Hematopoietic multipotent progenitor cell treated with erythropoietin and hydrocortisone succinate and interleukin-3 and kit ligand, for 4 days (in vitro differentiated cells): ENCODE measurements at places on chromosomes 1 and 21.

- DNase-seq, result peak; percentile 84
These were observed 18.7 kb upstream of the SLAMF1 start for GRCh38 chr1:160665330-160666078.

DNA sequence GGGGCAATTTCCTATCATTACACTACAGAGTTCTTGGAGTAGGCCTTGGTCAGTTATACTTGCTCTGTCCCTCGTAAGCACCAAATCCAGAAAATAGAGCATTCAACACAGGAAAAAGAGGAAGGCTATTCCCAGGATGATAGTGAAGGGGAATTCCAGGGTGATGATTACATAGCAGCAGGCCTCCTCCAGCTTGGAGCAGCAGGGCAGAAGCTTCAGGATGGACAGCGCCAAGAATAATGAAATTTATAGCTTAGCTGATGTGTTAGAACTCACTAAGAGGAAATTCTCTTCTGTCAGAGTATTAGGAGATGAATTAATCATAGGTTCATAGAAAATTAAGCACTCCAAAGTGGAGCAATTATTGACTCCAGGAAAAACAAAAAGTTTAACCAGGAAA is 10.8 kb upstream of the SMAP2 start:
- DNase-seq, result no peak

DNA sequence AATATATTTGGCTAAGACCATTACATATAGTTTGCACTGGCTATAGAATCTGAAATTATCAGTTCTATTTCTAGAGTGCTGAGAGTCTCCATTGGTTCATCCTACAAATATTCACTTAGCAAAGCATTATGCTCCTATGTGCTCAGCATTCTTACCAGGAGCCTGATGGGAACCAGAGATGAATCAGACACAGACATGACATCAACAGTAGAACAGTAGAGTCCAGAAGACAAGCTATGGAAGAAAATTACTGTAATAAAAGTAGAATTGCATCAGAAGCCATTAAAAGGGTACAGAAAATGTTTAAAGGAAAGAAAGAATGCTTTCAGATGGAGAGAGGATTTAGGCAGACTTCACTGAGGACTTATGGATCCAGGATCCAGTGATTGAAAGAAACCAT is 271.7 kb upstream of the SNX7 start:
- no peak for DNase-seq

DNA sequence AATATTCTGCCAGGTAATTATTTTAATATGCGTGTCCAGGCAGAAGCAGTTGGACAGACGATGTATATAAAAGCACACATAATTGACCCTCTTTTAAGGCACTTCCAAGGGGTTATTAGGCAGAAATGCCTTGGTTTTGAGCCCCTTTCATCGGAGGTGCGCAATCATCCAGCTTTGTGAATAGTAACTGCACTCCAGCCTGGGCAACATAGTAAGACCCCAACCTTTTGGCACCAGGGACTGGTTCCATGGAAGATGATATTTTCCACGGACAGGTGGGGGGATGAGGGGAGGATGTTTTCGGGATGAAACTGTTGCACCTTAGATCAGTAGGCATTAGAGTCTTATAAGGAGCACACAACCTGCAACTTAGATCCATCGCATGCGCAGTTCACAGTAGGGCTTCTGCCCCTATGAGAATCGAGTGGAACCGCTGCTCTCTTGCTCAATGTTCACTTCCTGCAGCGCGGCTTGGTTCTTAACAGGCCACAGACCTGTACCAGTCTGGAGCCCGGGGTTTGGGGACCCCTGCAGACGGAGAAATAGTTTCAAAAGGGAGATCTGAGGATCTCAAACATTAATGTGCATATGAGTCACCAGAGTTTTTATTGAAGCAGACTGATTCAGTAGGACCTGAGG is 1.8 kb upstream of the MCOLN2 start:
- peak; percentile 75 for DNase-seq

- DNase-seq, result no peak
These were observed 317.9 kb downstream of the NFIA start for GRCh38 chr1:61400131-61400770.

DNA sequence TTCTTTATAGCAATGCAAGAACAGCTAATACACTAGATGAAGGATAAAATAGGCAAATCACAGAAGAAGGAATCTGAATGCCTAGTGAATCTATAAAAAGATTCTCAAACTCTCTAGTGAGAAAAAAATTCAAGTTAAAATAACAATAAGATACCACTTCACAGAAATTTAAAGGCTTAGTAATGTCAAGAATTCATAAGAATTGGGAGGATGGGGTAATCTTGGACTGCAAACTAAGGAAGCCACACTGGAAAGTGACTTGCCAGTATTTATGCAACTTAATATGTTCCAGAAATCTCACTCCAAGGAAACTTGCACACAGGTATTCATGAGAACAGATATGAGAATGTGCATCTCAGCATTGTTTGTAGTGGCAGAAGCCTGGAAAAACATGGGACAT is 38.9 kb upstream of the PRRC2C start:
- no peak for DNase-seq

DNA sequence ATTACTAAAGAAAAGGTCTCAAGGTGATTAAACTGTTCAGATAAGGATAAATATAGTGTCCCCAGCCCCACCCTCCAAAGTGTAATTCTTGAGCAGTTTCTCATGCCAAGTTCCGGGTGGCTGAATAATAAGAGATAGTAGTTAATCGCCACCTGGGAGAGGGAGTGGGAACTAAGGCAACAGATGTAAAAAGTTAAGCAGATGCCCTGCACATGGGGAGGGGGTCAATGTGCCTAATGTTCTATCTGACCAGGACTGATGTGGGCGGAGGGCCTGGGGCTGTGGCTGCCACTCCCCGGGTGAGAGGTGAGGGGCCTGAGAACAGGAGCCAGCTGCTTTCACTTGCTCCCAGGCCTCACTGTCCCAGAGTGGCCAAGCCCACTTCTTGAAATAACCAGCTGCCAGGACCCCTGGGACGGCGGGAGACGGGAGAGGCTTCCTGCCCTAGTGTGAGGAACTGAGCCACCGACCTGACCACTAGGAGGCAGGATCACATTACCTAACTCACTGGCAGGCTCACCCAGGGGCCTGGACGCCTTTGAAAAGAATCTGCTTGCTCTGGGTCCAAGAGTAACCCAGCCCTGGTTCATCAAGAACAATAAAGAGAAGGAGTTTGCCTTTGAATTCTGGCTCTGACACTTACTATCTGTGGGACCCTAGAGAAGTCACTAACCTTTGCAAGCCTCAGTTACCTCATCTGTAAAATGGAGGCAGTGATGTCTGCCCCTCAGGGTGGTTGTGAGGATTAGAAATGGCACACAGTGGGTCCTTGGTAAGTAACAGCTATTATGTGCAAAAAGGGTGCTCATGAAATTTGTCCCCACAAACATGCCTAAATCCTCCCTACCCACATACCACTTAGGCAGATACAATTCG is 179.2 kb downstream of the ATG4C start:
- peak; percentile 70 for DNase-seq

DNA sequence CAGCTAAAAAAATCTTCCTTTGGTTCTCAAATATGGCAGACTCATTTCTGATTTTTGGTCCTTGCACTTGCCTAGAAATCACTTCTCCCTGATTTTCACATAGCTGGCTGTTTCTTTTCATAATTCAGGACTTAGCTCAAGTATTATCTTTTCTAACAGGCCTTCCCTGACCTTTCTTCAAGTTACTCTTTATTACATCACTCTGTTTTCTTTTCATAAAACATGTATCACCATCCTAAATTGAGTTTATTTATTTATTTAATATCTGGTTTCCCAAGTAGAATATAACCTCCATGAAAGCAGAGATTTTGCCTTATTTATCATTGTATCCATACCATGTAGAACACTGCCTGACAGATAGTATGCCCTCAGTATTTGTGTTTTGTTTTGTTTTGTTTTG is 18.2 kb upstream of the GNG5 start:
- DNase-seq, result no peak

DNA sequence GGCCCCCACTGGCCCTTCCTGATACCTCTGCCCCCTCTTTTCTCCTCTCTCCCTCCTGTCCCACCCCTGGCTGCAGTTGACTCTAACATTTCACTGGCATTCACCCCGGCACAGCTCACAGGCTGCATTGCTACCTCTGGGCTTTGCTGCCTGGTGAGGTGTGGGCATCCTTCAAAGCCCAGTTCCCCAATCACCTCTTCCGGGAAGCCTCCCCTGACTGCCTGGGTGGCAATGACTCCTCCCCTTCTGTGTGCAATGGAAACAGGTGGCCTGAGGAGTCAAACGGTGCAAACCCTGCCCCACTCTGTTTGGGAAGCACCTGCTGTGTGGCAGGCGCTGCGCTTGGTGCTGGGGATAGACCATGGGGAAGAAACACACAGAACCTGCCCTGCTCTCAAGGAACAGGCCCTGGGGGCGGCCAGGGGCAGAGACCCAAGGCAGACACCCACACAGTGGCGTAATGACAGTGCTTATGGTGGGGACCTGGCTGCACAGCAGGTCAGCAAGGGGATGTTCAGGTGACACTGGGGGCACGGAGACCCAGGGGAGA is 39.3 kb upstream of the POFUT2 start:
- DNase-seq, result no peak

DNA sequence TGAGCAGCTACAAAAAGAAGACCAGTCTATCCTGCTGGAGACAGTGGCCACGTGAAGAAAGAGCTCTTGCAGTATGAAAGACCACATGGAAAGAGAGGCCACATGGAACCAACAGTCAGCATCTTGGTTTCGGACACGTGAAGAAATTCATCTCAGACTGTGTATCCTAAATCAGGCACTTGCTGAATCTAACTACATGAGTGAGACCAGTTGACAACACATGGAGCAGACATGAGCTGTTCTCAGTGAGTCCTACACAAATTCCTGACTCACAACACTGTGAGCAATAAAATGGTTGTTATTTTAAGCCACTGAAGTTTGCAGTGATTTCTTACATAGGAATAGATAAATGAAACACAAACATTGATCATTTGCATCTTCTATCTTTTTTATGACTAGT is 2.4 kb upstream of the TAF1A start:
- DNase-seq, result no peak

DNA sequence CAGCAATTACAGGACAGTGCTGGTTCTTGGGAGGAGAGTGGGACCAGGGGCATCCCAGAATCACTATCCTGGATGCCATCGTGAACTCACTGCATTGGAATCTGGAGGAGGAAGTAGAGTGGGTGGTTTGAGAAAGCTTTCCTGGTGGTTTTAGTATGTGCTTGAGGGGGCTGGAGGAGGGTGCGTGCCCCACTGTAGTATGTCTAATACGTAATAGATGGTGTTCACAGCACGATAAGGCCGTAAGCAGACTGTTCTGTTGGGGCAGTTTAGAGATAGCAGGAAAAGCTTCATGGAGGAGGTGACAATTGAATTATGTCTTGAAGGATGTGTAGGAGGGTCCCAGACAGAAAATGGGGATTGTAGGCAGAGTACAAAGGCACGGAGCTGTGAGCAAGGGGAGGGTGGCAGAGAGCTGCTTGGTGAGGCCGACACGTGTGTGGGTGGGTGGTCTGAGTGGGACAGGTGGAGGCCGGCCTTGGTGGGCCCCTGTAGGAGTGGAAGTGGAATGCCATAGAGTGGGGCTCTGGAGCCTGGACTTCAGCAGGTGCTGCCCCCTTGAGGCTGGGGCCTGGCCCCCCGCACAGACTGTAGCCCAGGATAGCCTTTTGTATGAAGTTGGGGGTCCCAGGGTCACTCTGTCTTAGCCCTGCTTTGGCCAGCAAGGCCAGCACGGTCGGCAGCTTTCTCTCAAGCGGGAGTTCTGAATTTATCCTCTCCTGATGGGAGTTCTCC is 37.0 kb downstream of the IL6R start:
- no peak for DNase-seq

DNA sequence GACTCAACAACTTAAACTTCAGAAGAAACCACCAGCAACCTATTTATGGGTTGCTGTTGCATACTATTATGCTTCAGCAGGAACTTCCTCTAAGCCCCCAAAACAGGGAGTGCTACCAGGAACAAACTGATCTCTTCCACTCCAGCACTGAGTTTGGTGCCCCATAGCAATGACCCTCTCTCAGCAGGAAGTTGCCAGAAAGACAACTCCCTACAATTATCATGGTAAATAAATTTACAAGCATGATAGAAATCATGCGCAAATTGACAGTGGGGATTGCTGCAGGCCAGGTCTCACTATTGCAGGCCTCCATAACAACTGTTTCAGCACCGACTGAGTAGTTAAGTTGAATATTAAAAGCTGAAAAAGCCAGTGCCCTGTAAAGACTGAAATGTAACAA is 180.6 kb downstream of the PLA2G4A start:
- no peak for DNase-seq

- DNase-seq, result no peak
These were observed 278.2 kb downstream of the DSCAM start for GRCh38 chr21:40568807-40569206.

DNA sequence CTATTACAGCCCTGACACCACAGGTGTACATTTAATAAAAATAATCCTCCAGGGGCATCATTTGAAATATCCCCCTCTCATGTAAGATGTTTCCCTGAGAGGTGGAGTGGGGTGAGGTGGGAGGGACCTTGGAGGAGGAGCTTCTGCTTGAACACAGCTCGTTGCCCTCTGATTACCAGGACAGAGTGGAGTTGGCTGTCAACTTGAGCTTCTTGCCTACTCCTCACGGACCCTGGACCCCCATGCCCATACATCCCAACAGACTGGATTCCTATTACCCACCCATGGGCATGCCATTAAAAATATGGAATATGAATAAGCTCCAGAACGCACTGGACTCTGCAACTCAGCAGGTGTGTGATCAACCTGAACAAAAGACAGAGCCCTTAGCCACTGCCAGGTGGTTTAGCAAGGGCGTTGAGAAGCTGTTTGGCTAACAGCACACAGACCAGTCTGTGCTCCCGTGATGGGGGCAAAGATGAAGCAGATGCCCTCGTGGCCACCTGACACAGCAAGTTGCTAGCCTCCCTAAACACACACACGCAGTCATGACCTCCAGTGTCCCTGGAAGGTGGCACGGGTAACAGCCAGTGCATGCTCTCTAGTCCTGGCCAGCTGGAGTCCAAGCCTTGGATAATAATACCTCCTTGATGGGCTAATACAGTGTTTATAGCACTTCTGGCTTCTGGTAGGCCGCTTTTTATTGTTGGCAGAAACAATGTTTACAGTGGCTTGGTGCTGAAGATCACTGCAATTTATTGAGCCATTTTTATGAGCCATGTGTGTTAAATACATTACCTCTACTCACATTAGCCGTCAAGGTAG is 155.0 kb downstream of the TOMM20 start:
- DNase-seq, result no peak

DNA sequence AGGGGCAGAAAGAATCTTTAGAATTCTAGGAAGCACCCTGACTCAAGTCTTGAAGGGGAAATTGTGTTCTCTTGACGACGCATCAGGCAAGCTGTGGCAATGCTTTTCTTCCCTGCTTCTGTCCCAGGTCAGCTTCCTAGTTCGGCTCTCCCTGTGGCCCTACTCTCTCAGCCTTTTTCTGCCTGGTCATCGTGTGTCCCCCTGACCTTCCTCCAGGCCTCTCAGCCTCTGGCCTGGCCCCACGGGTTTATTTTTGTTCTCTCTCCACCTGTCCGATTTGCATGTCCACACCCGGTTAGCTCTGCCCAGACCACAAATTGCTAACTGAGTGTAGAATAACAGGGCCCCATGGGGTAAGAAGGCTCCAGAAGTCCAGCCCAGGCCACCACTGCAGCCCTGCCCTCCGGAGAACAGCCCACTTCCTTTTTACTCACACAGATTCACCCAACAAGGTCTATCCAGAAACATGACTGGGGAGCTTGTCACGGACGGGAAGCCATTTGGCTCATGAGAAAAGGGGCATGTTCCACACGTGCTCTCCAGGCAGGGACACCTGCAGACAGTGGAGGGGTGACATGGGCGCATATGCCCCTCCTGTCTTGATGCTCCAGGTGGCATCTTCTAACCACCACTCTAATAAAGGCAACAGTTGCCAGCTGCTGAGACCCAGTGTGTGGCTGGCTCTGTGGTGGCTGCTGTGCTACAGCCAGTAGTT is 9.8 kb downstream of the KCNN3 start:
- DNase-seq, result no peak
